ENCODE measurements at places on chromosomes 11 and 22.

DNA sequence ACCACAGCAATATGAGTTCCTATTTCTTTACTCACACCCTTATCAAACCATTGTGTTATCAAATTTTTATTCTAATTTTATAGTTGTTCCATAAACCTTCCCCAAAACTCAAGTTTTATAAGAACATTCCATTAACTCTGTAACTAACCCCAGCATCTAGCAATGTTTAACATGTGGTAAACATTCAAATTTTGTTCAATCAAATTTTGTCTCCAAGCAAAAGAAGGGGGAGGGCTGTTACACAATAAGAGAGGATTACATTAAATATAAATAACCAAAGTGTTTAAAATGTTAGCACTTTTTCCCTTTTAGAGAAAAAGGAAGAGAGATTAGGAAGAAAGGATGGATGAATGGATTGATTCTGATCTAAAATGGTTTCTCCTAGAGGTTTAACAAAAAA, 20.5 kb downstream of the RBFOX2 start:
- no peaks in the 10 kb centered on the region for H3K4me1 ChIP-seq
- H3K36me3 ChIP-seq: no peaks in the 10 kb centered on the region
- H3K27me3 ChIP-seq: peaks cover 27% of the 10 kb centered on the region
- DNase-seq: no peak

DNA sequence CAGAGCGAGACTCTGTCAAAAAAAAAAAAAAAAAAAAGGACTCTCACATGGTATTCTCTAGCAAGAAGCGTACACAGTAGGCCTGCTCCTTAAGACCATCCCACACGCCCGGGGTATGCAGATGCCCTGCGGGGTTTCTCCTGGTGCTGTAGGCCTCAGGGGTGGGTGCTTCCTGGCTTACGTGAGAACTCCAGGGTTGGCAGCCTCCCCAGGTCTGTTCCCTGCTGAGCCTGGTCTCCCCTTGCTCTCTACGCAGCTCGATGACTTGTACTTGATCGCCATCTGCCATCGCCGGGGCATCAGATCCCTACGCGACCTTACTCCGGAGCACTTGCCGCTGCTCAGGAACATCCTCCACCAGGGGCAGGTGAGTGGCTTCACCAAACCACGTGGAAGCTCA, 12.4 kb upstream of the ST3GAL4 start:
- H3K4me3 ChIP-seq: no peak overlapping the region
- H3K27ac ChIP-seq: no peak overlapping the region
- H3K27me3 ChIP-seq: no peaks in the 10 kb centered on the region
- no peaks in the 10 kb centered on the region for H3K4me1 ChIP-seq

DNA sequence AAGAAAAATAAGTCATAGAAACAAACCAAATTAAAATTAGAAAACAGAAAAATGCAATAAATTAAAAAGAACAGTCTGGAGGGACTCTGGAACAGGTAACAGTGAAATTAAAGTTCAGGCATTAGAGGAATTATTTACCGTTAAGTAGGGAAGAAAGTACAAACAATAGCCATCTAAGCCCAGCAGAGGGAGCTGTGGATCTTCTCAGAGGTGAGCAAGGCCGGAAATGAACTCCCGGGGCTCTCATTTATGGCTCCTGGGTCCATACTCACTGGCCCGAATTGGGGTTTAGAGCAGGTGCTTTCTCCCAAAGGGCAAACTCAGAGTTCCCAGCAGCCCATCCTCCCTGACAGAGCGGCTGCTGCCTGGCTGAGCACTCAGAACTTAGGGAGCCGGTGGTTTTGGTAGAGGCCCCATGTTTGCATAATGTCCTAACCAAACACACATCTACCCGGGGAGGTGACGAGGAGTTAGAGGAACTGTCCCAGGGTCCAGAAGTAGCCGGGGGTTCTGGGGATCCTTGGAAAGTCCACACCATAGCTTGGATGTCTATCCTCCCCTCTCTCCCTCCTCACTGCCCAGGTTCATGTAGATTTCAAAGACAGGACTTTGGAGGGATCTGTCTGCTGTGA, 87.8 kb upstream of the VPREB1 start:
- H3K36me3 ChIP-seq: no peaks in the 10 kb centered on the region
- peaks cover 32% of the 10 kb centered on the region for H3K4me1 ChIP-seq
- H3K4me3 ChIP-seq: peak overlapping the region; percentile 31
- no peaks in the 10 kb centered on the region for H3K27me3 ChIP-seq
- H3K27ac ChIP-seq: peak overlapping the region; percentile 92

DNA sequence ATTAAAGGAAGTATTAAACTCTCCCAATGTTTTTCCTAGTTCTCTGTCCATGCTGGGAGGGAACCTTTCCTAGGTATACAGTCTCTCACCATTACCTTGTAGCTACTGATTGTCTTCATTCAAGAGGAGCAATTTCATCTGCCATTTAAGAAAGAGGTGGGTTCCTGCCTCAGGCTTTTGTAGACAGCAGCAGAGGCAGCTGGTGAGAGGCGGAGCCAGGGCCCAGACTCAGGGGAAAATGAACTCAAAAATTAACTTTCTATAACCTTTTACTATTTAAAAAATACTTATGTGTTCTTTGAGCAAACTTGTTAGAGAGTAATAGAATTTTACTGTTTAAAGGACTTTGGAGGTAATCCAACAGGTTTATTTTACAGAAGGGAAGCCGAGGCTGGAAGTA, 133.0 kb downstream of the SNX19 start:
- peaks cover 2% of the 10 kb centered on the region for H3K27me3 ChIP-seq
- DNase-seq: no peak
- no peak overlapping the region for H3K4me3 ChIP-seq
- H3K36me3 ChIP-seq: no peaks in the 10 kb centered on the region
- no peak overlapping the region for H3K27ac ChIP-seq
- no peaks in the 10 kb centered on the region for H3K4me1 ChIP-seq
